ENCODE measurements at places on chromosomes 7 and 10. TPM values are rescaled to one million over a fixed set of nuclear protein-coding genes. Genes with fewer than 3 reads are reported as not detected.

TLX1 gene
- not detected for total RNA-seq

UFSP1 gene
- 2.2 TPM for total RNA-seq

TBC1D12 gene
- 4.4 TPM for total RNA-seq

C10orf120 gene
- not detected for total RNA-seq

CALML3 gene
- total RNA-seq = not detected
